ENCODE measurements at places on chromosomes 11 and 22.
A peak's percentile ranks its signal among the peaks of the same experiment; 100 is the strongest.

GRCh38 chr11:44986315-44986714 is 35.6 kb upstream of the TP53I11 start:
- DNase-seq = no peak

- DNase-seq = no peak
These were observed 19.5 kb downstream of the WNT11 start for GRCh38 chr11:76186776-76187279.

DNA sequence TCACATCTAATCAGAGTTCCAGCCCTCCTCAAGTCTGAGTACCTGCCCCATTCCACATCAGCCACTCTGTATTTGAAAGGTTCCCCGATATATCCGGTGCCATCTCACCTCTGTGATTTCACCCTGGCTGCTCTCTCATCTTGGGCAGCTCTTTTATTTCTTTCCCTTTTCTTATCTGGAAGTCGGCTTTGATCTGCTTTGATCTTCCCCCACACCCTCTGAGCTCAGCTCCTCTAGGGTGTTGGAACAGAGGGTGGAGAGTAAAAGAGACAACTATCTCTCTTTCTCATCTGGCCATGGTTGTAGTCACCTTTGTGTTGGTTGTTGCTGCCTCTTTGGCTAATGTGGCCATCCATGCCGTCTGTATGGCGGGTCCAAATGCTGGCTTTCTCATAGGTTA is 108.3 kb downstream of the ENTHD1 start:
- no peak for DNase-seq

DNA sequence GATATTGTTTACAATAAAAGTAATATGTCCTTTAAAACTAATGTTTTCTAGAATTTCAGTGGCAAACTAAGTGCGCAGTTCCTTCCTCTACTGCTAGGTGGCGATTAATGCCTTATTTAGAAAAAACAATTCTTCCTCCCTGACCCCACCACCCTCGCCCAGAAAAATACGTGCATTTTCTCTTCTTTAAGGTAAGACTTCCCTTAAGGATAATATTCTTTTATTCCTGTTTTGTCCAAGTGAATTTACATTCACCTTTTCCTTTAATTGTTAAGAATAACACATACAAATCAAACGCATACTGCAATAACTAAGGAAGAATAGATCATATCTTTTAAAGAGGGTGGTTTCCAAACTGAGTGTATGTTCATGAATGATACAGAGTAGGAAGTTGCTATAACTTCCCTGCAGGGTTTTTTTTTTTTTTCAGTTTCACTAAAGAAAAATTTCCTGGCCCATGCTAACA is 17.0 kb upstream of the PSMA1 start:
- DNase-seq = no peak

DNA sequence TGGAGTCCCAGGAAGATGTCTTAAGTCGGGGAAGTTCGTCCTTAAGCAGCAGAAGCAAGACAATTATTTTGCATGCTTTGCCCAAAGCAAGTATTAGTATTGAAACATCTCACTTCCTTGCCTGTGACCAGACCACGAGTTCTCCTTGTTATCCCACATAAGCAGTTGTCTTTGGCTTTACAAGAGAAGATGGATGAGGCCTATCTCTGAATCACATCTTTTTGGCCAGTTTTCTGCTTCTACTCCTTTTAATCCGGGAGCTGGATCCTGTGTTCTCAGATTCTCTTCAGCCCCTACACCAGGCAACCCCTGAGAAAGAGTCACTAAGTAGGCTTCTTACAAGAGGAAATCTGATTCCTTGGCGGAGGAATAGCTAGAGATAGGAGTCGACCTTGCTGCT is 2.1 kb downstream of the SYT9 start:
- DNase-seq = no peak

GRCh38 chr22:28600546-28601143 is 79.0 kb downstream of the TTC28 start:
- DNase-seq = no peak

- DNase-seq = no peak
These were observed 11.9 kb downstream of the SYT7 start for GRCh38 chr11:61569018-61569417.

- DNase-seq = peak; percentile 73
These were observed 103.1 kb downstream of the TEAD1 start for GRCh38 chr11:12777208-12777874.

- no peak for DNase-seq
These were observed 122.9 kb downstream of the MAML2 start for GRCh38 chr11:96219981-96220623.

- DNase-seq = no peak
These were observed 13.7 kb downstream of the PEX26 start for GRCh38 chr22:18091478-18091877.

- DNase-seq = no peak
These were observed 5.0 kb upstream of the CCND1 start for GRCh38 chr11:69635804-69636511.

DNA sequence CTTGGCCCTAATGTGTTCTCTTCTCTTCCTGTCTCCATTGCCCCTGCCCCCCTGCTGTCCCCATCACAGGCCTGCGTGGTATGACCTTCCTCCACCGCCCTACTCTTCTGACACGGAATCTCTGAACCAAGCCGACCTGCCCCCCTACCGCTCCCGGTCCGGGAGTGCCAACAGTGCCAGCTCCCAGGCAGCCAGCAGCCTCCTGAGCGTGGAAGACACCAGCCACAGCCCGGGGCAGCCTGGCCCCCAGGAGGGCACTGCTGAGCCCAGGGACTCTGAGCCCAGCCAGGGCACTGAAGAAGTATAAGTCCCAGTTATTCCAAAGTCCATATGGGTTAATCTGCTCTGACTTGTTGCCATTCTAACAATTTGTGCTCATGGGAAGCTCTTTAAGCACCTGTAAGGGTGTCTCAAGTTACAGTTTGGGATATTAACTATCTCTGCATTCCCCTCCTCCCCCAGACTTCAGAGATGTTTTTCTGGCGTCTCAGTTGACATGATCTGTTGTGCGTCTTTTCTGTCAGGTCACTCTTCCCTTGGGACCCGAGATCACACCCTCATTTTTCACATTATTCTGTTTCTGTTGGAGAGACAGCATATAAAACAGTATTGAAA is 60.0 kb downstream of the COMMD9 start:
- no peak for DNase-seq

GRCh38 chr22:35842954-35843353 is 125.3 kb downstream of the APOL5 start:
- no peak for DNase-seq

DNA sequence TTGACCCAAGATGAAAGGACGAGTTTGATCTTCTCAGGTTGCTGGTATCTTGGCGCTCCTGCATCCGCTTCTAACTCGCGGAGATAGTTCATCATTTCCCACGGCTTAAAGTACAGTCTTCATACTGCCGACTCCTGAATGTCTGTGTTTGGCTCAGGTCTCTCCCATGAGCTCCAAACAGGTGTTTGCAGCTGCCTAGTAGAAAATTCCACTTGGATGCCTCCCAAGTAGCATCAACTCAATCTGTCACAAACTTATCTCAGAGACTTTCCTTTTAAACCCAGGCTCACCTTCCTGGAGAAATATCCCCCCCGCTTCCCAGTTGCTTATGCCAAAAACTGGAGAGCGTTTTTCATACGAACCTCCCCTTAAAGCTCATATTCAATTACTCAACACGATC is 986.5 kb downstream of the TBC1D22A start:
- no peak for DNase-seq

DNA sequence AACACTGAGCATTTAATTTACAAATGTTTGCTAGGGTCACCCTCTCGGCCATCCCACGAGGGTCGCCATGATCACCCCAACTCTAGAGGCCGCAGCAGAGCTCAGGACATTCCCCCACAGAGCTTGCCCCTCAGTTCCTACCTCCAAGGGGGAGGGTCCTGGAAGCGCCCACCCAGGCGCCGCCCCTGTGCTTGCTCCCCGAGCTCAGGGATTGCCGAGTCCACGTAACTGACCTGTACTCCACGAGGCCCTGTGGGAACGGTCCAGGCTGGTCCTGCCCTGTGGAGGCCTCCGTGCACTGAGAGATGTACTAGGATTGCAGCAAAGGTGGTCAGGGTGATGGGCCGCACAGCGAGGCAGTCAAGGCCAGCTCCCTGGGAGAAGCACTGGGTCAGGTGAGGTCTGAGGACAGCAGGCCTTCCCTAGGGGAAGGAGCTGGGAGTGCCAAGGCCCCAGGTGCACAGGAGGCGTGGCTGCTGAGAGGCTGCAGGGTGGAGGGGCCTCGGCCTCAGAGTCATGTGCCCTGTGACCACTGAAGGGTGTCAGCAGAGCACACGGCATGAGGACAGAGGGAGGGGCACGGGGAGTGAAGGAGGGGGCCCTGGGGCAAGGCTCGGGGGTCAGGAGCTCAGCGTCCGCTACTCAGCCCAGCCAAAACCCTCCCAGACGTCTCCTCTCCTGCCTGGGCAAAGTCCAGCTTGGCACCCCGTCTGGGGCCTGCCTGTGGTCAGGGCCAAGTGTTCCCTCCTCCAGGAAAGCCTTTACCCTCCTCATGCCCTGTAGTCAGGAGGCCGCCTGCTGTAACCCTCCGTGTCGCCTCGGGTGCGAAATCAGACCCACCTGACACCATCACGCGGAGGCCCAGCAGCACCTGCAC is 2.4 kb upstream of the MIOX start:
- no peak for DNase-seq

GRCh38 chr22:27412866-27413445 is 388.6 kb downstream of the MN1 start:
- DNase-seq = no peak

DNA sequence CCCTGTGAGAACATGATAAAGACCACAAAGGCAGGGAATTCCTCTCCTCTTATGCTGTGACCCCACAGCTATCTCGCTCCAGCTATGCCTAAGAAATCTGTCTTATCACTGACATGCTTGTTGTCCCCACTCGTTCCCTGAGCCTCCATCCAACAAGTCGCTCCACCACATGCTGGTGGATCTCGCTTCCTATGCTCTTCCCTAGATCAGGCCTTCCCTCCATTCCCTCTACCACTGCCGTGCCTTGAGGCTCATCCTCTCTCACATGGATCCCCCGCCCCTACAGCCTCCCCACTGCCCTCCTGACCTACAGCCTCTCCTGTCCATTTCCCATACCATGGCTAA is 1.4 kb upstream of the DGAT2 start:
- DNase-seq = no peak

GRCh38 chr11:114171257-114172054 is 111.9 kb downstream of the ZBTB16 start:
- no peak for DNase-seq

DNA sequence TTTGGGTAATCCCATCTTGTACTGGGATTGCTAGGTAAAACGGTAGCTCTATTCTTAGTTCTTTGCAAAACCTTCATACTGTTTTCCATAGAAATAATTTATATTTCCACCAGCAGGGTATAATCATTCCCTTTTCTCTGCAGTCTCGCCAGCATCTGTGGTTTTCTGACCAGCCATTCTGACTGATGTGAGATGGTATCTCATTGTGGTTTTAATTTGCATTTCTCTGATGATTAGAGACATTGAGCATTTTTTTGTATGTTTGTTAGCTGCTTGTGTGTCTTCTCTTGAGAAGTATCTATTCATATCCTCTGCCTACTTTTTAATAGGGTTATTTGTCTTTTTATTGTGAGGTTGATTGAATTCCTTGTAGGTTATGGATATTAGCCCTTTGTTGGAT is 220.9 kb downstream of the PGR start:
- no peak for DNase-seq

DNA sequence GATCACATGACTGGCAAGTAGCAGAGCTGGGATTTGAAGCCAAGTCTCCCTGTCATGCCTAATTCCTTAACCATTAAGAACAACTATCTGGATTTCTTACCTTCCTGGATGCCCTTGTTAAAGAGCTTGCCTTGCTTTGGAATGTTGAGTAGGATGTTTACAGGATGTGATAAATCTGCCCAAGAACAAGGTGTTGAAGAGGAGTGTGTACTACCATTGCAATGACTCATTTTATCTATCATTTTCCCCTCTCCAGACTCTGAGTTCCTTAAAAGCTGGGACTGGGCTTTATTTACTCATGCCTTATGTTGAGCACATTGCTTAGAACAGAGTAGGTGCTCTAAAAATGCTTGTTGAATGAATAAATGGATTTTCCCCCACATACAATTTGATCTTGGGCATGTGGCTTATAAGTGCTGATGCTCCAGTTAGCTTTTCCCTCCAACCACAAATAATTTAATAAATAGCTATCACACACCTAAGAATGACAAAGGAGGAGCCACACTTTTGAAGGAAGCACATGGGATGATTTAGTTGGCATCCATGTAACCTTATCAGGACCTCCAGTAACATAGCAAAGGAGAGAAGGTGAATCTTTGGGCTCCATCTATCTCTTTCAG is 268.6 kb upstream of the SESN3 start:
- DNase-seq = peak; percentile 63

- no peak for DNase-seq
These were observed 26.3 kb downstream of the SYTL2 start for GRCh38 chr11:85784480-85785265.

DNA sequence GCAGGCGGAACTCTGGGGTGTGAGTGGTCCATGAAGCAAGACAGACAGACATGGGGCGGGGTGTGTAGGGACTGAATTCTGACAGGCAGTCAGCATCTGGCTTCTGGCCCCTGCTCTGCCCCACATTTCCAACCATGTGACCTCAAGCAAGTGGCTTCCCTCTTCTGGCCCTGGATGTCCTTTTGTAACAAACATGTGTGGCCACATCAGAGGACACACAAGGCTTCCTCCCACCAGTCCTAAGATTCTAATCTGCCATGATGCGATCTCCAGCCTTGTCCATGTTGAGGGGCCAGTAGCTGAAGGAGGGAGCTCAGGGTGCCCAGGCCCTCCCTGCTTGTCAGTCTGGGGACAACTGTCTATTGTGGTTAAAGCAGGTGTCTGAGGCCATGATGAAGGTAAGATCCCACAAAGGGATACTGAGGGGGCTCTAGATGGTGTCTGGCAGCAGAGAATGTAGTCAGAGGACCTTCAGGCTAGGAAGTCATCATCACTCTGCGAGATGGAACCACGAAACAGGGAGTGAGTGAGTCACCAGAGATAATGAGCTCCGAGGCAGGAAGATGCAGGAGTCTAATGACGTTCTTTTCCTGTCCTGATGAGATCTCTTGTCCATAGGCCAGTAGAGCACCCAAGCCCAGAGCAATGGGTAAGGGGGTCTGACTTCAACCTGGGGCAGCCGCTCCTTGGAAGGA is 27.4 kb downstream of the DRD2 start:
- no peak for DNase-seq

DNA sequence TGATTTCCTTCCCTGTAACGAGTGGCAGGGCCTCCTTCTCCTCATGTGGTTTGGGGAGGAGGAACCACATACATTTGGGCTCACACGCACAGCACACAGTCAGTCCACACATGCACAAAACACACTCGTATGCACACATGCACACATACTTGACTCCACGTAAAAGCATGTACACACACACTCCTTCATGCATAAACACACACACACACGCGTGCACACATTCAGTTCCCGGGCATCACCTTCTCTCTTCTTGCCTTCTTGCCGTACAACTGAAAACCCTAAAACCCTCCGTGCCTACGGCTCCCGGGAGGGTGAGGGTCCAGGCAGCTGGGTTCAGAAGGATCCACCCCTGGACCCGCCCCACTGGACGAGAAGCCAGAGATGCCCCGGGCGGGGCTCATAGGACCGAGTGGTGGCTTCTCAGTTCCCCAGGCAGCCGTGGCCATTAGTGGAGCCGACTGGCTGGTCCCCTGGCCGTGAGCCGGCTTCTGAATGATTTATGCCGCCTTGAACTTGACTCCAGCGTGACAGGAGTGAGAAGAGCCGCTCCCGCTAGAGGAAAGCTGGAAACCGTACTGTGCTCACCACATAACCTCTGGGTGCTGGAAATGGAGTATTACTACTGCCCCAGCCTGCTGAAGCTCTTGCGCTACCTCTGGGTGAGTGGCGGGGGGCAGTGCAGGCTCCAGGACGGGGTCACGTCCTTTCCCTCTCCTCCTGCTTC is 117.4 kb downstream of the KIAA1671 start:
- DNase-seq = no peak

Data from skeletal muscle cell (primary cell).